Neural crest cell (in vitro differentiated cells): ENCODE measurements at places on chromosomes 5 and 9. TPM values are rescaled to one million over a fixed set of nuclear protein-coding genes. Genes with fewer than 3 reads are reported as not detected.

ANGPTL2 gene
- 17.9 and 19.2 TPM in 2 replicates for total RNA-seq

PRELID1 gene
- total RNA-seq: 169 and 180 TPM in 2 replicates

KIF12 gene
- total RNA-seq: not detected in 2 replicates

BTNL3 gene
- not detected in 2 replicates for total RNA-seq

SEC24A gene
- total RNA-seq: 21.6 and 22.2 TPM in 2 replicates

DNA sequence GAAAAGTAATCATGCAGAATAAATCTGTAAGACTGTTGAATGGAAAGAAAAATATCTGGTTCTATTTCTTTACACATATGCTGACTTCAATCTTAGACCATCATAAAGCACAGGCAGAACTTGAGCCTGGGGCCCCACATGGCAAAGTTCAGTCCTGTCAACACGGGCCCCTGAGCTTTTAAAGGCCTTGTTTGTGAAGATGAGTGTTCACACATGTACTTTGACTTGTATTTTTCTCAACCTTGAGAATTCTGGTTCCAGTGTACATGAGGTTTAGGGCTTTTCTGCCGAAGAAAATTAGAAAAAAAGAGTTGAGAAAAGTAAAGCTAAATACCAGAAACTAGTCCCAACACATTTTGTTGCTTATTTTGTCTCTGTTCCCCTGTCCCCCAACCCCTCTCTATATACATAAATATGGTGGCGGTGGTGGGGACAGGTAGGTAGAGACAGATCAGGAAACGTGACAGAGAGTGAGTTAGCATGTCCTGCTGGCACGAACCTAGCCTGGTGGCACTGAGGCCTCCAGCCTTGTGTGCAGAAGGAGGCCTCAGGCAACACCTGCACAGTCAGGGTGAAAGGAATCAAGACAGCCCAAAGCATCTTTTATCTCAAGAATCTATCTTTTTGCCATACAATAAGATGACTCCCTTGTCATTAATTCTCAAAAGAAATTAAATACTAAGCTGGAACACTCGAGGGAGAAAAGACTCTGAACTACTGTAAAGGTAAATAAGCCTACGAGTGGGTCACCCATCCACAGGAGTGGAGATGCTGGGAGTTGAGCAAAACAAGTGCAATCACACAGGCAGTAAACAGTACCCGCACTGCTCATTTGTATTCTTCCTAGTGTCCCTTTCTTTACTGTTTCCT is 22.9 kb downstream of the LIFR start:
- H3K27me3 ChIP-seq: no peaks in the 10 kb centered on the region
- H3K36me3 ChIP-seq: peaks cover 6% of the 10 kb centered on the region
- H3K27ac ChIP-seq: no peak overlapping the region
- no peak for DNase-seq

DNA sequence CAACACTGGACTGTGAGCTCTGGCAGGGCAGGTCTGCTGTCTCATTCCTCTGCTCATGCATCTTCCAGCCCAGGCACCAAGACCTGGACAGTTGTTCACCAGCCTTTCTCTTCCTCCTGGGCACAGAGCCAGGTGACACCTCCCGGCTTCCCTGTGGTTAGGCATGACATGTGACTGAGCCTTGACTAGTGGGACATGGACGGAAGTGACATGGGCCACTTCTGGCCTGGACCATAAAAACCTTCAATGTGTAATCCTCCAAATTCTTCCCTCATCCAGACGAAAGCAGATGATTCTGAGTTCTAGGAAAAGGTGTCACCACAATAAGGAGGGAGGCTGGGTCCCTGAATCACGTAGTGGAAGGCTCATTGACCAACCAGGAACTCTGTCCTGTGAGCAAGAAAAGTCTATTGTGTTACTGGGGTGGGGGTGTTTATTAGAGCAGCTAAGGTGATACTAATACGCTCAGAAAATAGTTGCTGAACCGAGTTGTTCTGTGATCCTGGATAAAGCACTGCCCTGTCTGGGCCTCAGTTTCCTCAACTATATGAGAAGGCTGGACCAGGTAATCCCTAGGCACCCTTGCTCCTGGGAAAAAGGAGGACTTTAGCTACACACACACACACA is 26.6 kb upstream of the CRB2 start:
- no peaks in the 10 kb centered on the region for H3K27me3 ChIP-seq
- H3K4me3 ChIP-seq: no peak overlapping the region
- H3K4me1 ChIP-seq: peaks cover 30% of the 10 kb centered on the region
- H3K27ac ChIP-seq: no peak overlapping the region
- no peak for DNase-seq
- H3K36me3 ChIP-seq: no peaks in the 10 kb centered on the region

GRCh38 chr5:57299986-57300385 is 126.1 kb downstream of the GPBP1 start:
- H3K36me3 ChIP-seq: no peaks in the 10 kb centered on the region
- no peak for DNase-seq
- H3K4me3 ChIP-seq: no peak overlapping the region
- H3K27me3 ChIP-seq: no peaks in the 10 kb centered on the region
- H3K27ac ChIP-seq: no peak overlapping the region

DNA sequence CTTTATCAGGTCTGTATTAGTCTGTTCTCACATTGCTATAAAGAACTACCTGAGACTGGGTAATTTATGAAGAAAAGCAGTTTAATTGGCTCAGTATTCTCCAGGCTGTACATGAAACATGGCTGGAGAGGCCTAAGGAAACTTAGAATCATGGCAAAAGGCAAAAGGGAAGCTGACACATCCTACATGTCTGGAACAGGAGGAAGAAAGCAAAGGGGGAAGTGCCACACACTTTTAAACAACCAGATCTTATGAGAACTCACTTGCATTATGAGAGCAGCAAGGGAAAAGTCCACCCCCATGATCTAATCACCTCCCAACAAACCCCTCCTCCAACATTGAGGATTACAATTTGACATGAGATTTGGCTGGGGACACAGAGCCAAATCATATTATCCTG is 132.1 kb downstream of the PCSK1 start:
- peaks cover 12% of the 10 kb centered on the region for H3K36me3 ChIP-seq
- H3K4me3 ChIP-seq: no peak overlapping the region
- H3K4me1 ChIP-seq: no peaks in the 10 kb centered on the region
- DNase-seq: no peak
- no peaks in the 10 kb centered on the region for H3K27me3 ChIP-seq

- no peaks in the 10 kb centered on the region for H3K4me1 ChIP-seq
- H3K4me3 ChIP-seq: no peak overlapping the region
- H3K27me3 ChIP-seq: no peaks in the 10 kb centered on the region
- peaks cover 16% of the 10 kb centered on the region for H3K36me3 ChIP-seq
These were observed 16.2 kb downstream of the CLINT1 start for GRCh38 chr5:157842787-157843186.

DNA sequence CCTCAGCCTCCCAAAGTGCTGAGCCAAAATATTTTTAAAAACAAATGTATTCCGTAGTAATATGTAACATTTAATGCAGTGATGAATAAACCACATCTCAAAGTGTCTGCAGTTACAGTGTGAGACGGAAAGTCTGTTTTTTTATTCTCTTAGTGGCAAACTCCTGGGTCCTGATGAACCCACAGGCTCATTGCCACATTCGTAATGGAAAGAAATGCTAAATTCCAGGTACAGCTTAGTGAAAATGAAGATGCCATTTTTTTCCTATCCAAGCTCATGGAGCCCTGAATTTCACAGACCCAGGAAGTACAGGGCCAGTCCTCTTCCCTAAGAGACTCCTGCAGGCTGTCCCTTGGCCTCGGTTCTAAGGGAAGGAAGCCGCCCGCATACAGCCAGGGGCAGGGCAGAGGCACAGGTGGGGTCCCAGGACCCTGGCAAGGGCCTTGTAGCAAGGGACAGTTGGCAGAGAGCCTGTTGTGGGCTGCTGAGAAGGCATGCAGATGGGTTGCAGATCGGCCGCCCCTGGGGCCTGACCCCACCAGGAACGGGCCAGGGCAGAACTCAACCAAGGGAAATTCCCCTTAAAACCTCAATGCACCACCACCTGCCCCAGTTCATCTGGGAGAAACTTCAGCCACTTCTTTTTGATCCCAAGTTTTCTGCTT is 36.2 kb downstream of the IPPK start:
- no peak overlapping the region for H3K27ac ChIP-seq
- no peaks in the 10 kb centered on the region for H3K27me3 ChIP-seq
- H3K4me3 ChIP-seq: no peak overlapping the region
- peaks cover 25% of the 10 kb centered on the region for H3K36me3 ChIP-seq
- DNase-seq: no peak
- H3K4me1 ChIP-seq: peaks cover 3% of the 10 kb centered on the region

DNA sequence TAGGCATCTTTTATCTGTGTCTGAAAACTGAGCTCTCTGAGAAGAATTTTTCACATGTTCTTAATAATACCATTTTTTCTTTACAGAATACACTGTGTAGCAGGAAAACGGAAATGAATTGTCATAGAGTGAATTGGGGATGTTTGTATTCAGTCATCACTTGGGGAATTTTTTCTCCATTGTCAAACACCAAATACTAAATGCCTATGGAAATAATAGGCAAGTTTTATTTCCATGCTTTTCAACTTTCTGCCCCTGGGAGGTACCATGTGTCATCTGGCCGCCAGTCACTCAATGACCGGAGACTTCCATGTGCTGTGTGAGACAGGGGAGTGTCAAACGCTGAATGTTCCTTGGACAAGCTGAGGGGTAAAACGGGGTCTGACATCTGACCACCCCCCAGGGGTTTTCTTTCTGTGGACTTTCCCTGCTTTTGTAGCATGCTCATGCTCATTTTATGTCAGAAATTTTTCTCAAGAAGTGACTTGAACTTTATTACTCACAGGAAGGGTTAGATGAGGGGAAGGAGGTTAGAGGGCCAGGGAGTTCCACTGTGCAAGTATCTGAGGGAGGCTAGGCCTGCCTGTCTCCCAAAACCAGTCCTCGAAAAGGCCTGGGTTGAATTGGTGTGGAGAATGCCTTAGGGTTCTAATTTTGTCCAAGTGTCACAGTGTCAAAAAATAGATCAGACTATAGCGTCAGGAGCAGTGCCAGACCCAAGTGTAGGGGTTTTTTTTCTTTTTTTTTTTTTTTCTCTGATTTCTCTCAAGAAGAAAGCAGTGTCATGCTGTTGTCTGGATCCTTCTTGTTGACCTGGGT is 438.6 kb downstream of the AGTPBP1 start:
- no peak overlapping the region for H3K27ac ChIP-seq
- DNase-seq: no peak
- no peaks in the 10 kb centered on the region for H3K36me3 ChIP-seq
- no peaks in the 10 kb centered on the region for H3K27me3 ChIP-seq

DNA sequence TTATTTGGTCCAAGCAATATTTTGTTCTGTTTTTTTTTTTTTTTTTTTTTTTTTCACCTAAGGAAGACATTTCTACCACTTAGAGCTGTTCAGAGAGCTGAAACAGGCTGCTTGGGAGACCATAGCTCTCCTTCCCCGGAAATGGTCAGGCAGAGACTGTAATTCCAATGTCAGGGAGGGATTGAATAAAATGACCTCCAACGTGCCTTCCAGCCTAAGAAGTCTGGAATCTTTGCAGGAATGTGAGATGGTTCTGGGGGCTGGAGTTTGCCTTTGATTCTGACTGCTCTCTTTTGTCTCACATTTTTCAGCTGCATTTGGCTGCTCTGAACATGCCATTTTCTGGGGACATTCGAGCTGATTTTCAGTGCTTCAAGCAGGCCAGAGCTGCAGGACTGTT is 38.3 kb upstream of the TGFBR1 start:
- no peaks in the 10 kb centered on the region for H3K36me3 ChIP-seq
- H3K4me3 ChIP-seq: no peak overlapping the region
- DNase-seq: no peak
- no peak overlapping the region for H3K27ac ChIP-seq
- H3K4me1 ChIP-seq: peaks cover 6% of the 10 kb centered on the region
- H3K27me3 ChIP-seq: peaks cover 21% of the 10 kb centered on the region

- DNase-seq: no peak
- peak overlapping the region; percentile 56 for H3K4me3 ChIP-seq
- H3K36me3 ChIP-seq: peaks cover 12% of the 10 kb centered on the region
These were observed 2.4 kb downstream of the CARD19 start for GRCh38 chr9:93098236-93098946.

DNA sequence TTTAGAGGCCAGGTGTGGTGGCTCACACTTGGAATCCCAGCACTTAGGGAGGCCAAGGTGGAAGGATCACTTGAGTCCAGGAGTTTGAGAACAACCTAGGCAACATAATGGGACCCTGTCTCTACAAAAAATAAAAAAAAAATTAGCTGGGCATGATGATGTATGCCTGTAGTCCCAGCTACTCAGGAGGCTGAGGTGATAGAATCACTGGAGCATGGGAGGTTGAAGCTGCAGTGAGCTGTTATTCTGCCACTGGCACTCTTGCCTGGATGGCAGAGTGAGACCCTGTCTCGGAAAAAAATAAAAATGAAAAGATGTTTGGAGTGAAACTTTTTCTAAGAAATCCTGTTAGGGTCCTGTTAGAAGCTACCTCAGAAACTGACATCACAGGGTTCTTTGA is 24.2 kb downstream of the OCLN start:
- no peaks in the 10 kb centered on the region for H3K27me3 ChIP-seq
- DNase-seq: no peak
- no peaks in the 10 kb centered on the region for H3K4me1 ChIP-seq
- H3K4me3 ChIP-seq: no peak overlapping the region
- no peak overlapping the region for H3K27ac ChIP-seq

GRCh38 chr5:97111004-97111403 is 31.4 kb downstream of the LIX1 start:
- H3K36me3 ChIP-seq: peaks cover 6% of the 10 kb centered on the region
- H3K27ac ChIP-seq: peak overlapping the region; percentile 8
- no peak for DNase-seq
- H3K4me1 ChIP-seq: peaks cover 35% of the 10 kb centered on the region
- no peak overlapping the region for H3K4me3 ChIP-seq

DNA sequence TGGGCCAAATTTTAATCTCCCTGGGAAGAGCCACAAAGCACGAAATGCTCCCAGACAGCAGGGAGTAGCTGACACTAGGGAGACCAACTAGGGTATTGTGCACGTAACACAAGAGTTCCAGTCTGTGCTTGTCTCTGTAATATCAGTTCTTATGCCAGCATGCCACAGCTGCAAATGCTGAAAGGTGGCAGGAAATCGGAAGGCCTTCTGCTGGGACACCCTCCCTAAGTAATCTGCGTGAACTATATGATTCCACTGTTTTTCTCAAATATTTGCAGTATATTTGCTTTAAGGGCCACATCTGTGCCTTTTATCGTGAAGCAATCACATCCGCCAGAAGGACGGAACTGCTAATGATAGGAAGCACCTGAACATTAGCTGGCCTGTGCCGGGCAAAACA is 12.6 kb downstream of the VLDLR start:
- H3K36me3 ChIP-seq: peaks cover 11% of the 10 kb centered on the region
- no peaks in the 10 kb centered on the region for H3K27me3 ChIP-seq
- H3K4me1 ChIP-seq: peaks cover 41% of the 10 kb centered on the region
- no peak overlapping the region for H3K4me3 ChIP-seq

- DNase-seq: no peak
- peaks cover 61% of the 10 kb centered on the region for H3K4me1 ChIP-seq
- H3K27ac ChIP-seq: no peak overlapping the region
- peak overlapping the region; percentile 0 for H3K4me3 ChIP-seq
- H3K36me3 ChIP-seq: peaks cover 23% of the 10 kb centered on the region
- no peaks in the 10 kb centered on the region for H3K27me3 ChIP-seq
These were observed 26.3 kb downstream of the CNTFR start for GRCh38 chr9:34563262-34563661.

DNA sequence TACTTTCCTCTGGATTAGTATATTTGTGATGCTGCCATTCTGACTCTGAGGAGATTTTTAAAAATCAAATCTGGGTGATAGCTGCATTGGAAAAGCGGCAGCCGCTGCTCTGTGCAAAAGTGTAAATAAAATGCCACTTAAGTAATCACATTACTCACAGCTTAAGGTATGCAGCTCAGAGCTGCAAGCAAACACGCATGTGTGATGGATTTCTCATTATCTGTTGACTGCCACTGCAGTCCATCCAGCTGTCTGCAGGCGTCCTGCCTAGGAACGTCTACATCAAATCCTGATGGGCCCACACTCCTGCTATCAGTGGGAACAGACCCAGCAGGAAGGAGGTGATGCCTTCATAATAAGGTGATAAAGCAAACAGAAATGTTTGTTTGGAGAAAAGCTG is 216.9 kb downstream of the SPOCK1 start:
- H3K4me1 ChIP-seq: peaks cover 5% of the 10 kb centered on the region
- no peaks in the 10 kb centered on the region for H3K27me3 ChIP-seq
- H3K36me3 ChIP-seq: no peaks in the 10 kb centered on the region
- no peak overlapping the region for H3K27ac ChIP-seq
